Subcutaneous preadipocyte (primary cell): ENCODE measurements at places on chromosomes 5 and 9. TPM values are rescaled to one million over a fixed set of nuclear protein-coding genes. Genes with fewer than 3 reads are reported as not detected.

FBN2 gene
- 32.0 and 96.6 TPM in 2 replicates for total RNA-seq

SLC46A2 gene
- total RNA-seq = not detected in 2 replicates

FOXD4L3 gene
- total RNA-seq = under 0.01 TPM in 1 of 2 replicates, not detected in the other

PLAC8L1 gene
- total RNA-seq = 0.20 TPM in 1 of 2 replicates, not detected in the other

PCDHA4 gene
- under 0.01 TPM in 1 of 2 replicates, not detected in the other for total RNA-seq

MUSK gene
- total RNA-seq = under 0.01 TPM in 1 of 2 replicates, not detected in the other

DCTN3 gene
- total RNA-seq = 76.8 and 112 TPM in 2 replicates

ECM2 gene
- 2.0 and 3.3 TPM in 2 replicates for total RNA-seq

GFRA3 gene
- under 0.01 TPM in 1 of 2 replicates, not detected in the other for total RNA-seq

ECSCR gene
- 0.37 TPM in 1 of 2 replicates, not detected in the other for total RNA-seq

RNF180 gene
- 0.37 and 0.59 TPM in 2 replicates for total RNA-seq

IL5 gene
- total RNA-seq = not detected in 2 replicates

FST gene
- 31.6 and 91.1 TPM in 2 replicates for total RNA-seq

OBP2A gene
- total RNA-seq = not detected in 2 replicates

FOXI1 gene
- not detected in 2 replicates for total RNA-seq

SLC45A2 gene
- 0.20 and 0.37 TPM in 2 replicates for total RNA-seq

ZNF169 gene
- total RNA-seq = 4.3 and 4.4 TPM in 2 replicates

SLC6A7 gene
- not detected in 2 replicates for total RNA-seq

TPPP gene
- total RNA-seq = 0.20 TPM in 1 of 2 replicates, not detected in the other

GPR21 gene
- 0.73 and 2.2 TPM in 2 replicates for total RNA-seq
